OCI-LY7 (cell line): ENCODE measurements at places on chromosomes 3 and 15. TPM values are rescaled to one million over a fixed set of nuclear protein-coding genes. Genes with fewer than 3 reads are reported as not detected.

GRCh38 chr3:160540551-160540950, 24.8 kb downstream of the KPNA4 start:
- DNase-seq: no peak

- DNase-seq: no peak
These were observed 75.5 kb downstream of the SERPINI1 start for GRCh38 chr3:167811031-167811430.

- DNase-seq: peak; percentile 44
These were observed at the start of gene RTP4 for GRCh38 chr3:187368251-187369088. Gene RTP4 (plus strand): TSS chr3:187368385. CDS start chr3:187368442, 57 bp downstream.

DNA sequence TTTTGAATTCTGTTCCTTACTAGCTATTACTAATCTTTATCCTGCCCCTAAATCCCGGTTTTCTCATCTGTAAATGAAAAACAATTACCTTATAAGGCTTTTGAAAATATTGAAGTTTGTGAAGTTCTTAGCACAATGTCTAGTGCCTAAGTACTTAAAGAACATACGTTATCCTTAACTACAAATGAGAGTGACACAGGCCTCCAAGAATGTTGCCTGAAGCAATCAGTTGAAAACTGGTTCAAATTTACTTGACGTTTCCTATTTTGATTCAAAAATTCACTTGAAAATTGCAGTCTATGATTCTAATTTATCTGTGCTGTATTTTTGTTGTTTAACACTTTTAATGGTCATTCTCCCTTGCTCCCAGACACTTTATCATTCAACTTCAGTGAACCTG, 3.2 kb downstream of the SENP7 start:
- no peak for DNase-seq

- no peak for DNase-seq
These were observed 22.8 kb upstream of the FLNB start for GRCh38 chr3:57985176-57985983.

DNA sequence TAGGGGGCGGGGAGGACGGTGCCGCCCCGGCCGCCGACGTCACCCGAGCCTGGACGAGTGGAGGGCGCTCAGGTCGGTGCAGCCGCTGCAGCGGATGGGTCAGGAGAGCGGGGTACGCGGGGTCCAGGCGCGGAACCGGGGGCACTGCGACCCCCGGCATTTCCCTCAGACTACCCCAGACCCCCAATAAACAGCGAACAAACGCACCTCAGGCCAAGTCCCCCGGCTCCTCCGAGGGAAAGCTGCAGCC, 78.9 kb downstream of the IQSEC1 start:
- no peak for DNase-seq

- peak; percentile 17 for DNase-seq
These were observed 79.0 kb upstream of the DCLK3 start for GRCh38 chr3:36843065-36844051.

DNA sequence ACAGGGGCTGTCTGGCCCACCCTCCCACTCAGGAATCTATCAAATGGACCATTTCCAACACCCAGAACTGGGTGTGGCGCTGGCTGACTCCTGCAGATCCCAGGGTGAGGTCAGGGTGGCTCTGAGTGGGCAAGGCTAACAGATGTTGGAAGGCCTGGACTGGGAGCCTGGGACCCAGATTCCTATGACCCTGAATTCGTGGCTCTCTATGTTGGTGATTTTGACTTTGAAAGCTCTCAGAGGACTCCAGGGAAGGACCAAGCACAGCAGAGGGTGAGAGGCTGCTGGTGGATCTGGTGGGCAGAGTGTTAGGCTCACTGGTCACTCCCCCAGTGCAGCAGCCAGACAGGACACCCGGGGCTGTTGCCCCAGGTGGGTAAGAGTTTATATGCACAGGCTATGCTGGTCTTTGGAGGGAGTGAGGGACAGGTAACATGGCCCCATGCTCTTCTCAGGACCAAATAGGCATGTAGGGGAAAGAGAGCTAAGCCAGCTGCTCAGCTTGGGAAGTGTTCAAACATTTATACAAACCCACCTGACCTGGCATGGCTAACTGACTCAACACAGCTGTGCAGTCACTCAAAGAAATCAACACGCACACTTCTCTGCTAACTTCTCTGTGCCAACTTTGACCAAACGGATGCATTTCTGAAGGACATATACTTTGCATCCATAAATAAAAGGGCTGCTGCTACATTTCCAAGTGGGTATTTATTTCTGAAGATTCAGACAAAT, 62.6 kb upstream of the RAB6B start:
- DNase-seq: no peak

DNA sequence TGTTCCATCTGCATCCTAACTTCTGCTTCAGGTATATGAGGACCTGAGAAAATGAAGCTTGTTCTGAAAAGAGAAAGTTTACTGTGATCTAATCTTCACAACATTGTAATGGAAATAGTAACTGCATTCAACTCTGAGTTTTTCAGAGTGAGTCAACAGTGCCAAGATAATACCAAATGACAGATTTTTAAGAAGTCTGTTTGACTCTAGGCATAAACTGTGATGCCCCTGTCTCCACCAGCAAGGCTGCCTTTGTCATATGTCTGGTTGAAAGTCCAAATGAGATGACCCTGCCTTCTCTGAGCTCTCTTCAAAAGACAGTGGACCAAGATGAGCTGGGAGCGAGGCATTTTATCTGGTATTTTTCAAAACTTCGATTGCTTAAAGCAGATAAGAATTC, 44.8 kb upstream of the B3GNT5 start:
- no peak for DNase-seq

DNA sequence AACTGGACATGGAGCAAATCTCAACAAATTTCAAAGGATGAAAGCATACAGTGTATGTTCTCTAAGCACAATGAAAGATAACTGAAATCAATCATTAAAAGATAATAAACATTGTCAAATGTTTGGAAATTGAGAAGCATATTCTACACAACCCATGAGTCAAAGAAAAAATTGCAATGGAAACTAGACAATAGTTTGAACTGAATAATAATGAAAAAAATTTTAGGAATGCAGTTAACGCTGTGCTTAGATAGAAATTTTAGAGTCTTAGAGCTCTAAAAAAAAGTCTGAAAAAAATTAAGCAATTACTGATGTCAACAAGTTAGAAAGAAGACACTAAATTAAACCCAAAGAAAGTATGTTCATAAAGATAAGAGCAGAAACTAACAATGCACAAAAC, 15.5 kb downstream of the RABL3 start:
- no peak for DNase-seq

DNA sequence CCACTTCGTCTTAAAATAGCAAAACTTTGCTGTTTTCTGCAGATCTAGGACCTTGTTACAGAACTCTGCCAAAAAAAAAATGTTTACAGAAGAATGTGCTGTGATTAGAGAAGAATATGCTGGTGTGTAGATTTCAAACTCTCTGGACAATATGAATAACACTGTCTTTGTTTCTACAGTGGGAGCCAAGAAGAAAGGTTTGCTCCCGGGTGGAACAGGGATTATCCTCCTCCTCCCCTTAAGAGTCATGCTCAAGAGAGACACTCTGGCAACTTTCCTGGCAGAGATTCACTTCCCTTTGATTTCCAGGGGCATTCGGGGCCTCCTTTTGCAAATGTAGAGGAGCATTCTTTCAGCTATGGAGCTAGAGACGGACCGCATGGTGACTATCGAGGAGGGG, 27.3 kb downstream of the RBM6 start:
- DNase-seq: no peak

GRCh38 chr3:95654570-95655362, 1159.6 kb upstream of the EPHA6 start:
- no peak for DNase-seq

- peak; percentile 9 for DNase-seq
These were observed 33.3 kb upstream of the MEIS2 start for GRCh38 chr15:37133602-37134001.

- no peak for DNase-seq
These were observed 110.3 kb downstream of the PIK3CB start for GRCh38 chr3:138724443-138724842.

DNA sequence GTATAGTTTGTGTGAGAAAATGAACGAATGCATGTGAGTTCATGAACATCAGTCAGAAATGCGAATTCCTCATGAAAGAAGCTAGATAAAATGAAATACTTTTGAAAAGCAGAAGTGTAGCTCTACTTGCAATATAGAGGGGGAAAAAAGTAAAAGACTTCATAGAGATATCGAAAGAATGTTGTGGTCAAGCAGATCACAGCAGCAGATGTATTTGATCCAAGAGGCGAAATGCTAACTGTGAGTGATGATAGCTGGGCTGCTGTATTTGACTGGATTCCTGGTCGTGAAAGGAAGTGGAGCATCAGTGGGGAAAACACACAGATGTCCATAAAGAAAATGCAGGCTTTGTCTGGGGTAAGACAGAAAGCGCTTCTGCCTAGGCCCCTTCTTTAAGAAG, 112.4 kb downstream of the ADAMTSL3 start:
- no peak for DNase-seq

DNA sequence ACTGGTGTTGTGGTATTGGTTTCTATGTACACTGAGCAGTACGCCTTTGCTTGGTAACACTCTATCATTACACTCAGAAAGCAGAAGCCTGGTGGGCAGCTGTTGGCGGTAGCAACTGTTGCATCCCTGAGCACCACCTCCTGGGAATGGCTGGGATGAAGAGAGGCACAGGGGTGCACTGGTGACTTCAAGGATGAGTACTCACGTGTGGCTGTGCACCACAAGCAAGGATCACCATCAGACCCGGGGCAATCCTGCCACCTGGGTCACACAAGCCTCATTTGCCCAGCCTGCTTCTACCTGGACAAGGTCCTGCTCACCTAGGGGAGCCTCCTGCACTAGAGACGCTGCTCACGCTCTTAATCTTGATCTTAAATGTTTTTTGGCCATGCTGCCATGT, 336.4 kb downstream of the SI start:
- DNase-seq: no peak

DNA sequence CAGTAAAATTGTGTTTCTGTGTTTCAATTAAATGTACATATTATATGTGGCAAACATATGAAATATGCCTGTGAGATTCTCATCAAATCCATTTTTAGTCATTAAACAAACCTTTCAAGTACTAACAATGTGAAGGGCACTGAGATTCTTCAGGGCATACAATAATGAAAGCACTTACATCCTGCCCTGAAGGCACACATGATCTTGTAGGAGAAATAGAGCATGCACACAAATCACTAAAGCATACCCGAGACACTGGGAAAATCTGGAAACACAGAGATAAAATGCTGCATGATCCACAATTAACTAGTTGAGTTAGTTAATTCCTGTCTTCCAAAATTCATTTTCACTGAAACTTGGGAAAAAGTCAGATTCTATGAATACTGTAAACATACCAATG, 810.5 kb upstream of the NECTIN3 start:
- no peak for DNase-seq

GRCh38 chr15:86231864-86232721, 152.4 kb downstream of the AGBL1 start:
- DNase-seq: peak; percentile 37

Gene NR1I2
- not detected in 2 replicates for total RNA-seq

Gene MCF2L2
- 8.0 and 8.1 TPM in 2 replicates for total RNA-seq

Gene COLQ
- 0.28 and 0.42 TPM in 2 replicates for total RNA-seq

Gene RCCD1
- total RNA-seq: 84.5 and 96.9 TPM in 2 replicates

Gene ARRDC4
- total RNA-seq: not detected in 2 replicates

Gene HYAL1
- 0.33 and 0.36 TPM in 2 replicates for total RNA-seq

Gene A4GNT
- not detected in 2 replicates for total RNA-seq

Gene CADM2
- total RNA-seq: not detected in 2 replicates

Gene THRB
- not detected in 2 replicates for total RNA-seq
